Large intestine (tissue), 12 donors: ENCODE measurements at places on chromosomes 11 and 22. TPM values are rescaled to one million over a fixed set of nuclear protein-coding genes. Genes with fewer than 3 reads are reported as not detected.

DNA sequence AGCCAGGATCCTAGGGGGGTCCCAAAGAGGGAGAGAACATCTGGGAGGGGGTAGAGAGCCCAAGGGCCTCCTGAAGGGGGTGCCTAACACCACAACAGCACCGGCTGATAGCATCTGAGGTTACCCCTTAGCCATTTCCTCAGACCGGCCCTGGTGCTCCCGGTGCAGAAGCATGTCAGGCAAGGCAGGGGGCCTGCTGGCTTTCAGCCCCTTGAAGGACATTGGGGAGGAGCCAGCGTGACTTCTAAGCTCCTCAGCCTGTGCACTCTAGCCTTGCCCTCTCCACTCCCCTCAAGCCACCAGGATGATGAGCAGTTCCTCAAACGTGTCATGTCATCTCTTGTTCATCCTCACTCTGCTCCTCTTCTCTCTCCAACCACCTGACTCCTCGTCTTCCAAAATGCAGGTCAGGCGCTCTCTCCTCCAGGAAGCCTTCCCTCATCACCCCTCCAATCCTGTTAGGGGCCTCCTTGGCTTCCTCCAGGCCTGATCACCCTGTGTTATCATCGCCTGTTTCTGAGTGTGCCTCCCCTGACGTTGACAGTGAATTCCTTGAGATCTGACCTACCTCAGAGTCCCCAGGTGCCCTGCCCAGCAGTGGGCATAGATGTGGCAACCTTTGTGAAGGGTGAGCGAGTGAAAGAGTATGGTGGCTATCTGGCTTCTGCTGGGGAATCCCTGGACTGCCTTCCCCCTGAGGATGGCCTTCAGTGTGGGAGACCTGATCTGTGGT is 6.1 kb downstream of the P2RY2 start:
- DNase-seq, result no peak

DNA sequence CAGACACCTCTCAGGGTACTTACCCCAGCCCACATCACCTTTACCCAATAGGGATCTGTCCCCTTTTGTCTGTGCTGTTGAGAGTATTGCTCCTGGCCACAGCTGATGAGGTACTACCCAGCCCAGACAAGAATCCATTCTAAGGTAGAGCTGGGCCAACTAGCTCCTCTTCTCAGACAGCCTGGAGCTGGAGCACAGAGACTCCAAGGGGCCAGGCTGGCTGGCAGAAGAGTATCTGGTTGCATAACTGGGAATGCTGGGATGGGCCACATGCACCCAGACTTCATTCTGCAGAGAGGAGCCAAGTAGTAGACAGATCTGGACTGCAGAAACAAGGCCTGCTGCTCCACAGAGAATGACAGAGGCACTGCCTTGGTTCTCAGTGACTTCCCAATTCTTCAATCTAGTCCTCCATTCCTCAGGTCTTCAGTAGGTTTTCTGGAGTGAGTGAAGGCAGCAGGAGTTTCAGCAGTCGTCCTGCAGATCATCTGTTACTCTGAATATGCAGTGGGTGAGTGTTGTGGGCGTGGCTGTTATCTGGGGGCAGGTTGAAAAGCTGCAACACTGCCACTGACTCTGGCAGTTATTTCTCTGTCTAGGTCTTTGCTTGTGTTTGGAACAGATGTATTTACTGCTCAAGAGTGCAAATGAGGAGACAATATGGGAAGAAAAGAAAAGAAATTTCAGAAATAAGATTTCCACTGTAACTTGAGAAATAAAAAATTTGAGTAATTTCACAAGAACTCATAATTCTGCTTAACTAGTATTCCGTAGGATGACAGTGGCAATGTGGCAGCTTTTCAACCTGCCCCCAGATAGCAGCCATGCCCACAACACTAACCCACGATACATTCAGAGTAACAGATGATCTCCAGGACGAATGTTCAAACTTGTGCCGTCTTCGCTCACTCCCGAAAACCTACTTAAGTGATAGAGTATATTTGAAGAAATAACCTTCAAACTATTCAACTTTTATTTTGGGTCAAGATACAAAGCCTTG is 34.9 kb downstream of the MAPK1 start:
- DNase-seq, result no peak

DNA sequence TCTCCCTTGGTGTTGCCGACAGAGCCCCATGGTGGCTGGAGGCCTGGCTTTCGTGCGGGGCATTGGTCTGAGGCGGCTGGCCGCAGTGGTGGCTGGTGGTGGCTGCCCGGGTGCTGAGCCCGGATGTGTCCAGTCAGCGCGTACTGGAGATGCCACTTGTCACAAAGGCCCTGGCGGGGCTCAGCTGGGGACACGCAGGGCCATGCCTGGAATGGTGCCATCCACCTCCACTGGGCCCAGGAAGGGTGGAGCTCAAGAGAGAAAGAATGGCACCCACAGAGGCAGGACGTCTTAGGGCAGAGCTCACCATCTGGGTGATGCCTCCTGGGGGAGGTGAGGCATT is 92.5 kb downstream of the CEP164 start:
- no peak for DNase-seq

DNA sequence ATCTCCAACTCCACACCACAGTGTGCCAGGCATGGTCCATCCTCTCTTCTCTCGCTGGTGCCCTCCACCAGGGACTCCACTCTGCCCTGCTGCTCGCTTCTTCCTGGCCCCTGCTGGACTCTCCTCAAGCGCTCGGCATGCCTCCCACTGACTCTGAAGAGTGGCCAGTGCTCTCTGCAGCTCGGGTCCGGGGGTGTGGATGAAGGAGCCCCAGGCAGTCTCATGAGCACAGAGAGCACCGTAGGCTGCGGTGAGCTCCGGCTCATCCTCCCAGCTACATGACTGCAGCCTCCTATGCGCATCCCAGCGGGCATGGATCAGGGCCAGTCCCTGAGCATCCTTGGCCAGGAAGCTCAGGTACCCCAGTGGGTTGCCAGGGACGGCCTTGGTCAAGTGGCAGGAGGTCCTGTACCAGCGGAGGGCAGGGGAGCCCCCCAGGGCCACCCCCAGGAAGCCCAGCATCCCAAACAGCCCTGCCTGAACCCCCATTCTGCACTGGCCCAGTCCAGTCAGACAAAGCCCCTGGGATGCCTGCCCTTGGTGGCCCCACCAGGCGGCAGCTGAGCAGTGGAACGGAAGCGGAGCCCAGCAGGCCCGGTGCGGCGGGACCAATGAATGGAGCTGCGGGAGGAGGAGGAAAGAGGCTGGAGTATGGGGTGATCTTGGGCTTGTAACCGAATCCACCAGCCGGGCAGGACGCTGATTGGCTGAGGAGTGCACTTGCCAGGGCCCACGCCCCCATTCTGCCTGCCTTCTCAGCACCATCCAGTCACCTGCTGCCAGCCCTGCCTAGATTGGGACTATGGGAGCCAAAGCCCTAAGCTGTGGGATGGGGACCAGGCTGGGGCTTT is at the start of gene PLA2G3:
PLA2G3 (minus strand) TSS at position 643 of the 851 bp plus-strand sequence; CDS start at position 489, 154 bp downstream.
- DNase-seq, result no peak

DNA sequence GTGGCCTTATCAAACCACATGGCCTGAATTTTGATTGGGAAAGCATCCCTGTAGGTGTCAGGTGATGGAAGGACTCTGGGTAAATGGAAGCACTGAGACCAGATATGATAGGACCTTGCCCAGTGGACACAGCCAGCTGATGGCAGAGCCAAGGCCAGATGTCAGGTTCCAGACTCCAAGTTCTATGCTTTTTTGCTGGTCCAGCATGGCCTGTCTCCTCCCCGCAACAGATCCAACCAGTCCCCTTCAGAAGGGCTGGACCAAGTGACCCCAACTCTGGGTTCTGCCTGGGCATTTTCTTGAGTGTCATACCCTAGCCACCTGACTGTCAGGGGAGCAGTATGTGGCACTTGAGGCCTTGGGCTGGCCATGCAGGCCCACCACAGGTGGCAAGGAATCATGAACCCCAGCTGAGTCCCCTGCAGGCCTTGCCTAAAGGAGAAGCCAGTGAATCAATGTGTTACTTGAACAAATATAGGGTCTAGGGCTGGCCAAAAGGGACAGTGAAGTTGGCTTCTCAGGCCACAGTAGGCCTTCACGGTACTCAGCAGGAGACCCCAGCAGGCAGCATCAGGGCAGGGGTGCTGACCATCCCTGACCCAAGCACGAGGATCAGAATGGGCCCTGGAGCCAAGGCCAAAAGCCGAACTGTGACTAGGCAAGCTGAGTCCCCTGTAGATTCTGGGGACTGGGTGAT is 27.1 kb downstream of the KCNQ1OT1 start:
- no peak for DNase-seq

- DNase-seq, result no peak
These were observed 5.1 kb downstream of the SUSD2 start for GRCh38 chr22:24186352-24186740.

DNA sequence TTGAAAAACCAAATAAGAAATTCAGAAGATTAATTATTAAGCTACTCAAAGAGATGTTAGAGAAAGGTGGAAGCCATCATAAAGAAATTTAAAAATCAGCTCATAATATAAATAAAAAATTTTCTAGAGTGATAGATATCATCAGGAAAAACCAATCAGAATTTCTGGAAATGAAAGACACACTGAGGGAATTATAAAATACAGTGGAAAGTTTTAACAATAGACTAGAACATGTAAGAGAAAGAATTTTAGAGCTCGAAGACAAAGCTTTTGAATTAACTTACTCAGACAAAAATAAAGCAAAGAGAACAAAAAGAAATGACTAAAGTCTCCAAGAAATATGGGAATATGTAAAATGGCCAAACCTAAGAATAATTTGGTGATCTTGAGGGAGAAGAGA is 1926.9 kb upstream of the RAG2 start:
- no peak for DNase-seq

DNA sequence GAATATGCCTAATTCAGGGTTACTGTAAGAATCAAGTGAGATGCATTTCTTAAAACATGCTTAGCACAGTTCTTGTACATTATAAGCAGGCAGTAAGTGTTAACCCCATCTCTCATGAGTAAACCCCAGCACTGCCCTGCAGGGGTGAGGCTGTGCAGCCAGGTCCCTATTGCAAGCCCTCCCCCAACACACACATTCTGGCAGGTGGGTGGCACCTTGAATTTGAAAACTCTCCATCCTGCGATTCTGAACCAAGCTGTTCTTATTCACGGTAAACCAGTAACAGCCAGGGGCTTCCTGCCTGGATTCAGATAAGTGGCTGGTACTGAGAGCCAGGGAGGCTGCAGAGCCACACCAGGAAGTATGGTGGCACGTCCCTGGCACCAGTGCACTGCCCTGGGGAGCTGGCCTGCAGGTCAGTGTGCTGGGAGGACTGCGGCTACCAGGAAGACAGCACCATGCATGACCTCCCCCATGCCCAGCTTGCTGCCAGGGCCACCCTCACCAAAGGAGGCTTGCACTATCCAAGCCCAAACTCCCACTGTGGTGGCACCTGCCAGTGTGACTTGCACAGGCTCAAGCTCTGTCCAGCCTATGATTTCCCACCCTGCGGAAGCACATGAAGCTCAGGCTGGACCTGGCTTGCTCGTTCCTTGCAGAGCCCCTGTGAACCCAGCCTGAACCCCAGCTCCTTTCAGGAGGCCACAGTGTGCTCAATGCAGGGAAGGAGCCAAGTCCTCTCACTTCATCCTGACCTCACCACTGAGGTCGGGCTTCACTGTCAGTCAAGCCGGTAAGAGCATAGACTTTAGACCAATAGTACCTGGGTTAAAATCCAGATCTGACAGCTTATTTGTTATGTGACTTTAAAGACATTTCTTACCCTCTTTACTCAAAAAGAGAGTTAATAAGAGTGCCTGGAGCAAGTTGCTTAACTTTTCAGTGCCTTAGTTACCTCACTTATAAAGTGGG is 88.1 kb downstream of the MICAL2 start:
- peak; percentile 54 for DNase-seq

DNA sequence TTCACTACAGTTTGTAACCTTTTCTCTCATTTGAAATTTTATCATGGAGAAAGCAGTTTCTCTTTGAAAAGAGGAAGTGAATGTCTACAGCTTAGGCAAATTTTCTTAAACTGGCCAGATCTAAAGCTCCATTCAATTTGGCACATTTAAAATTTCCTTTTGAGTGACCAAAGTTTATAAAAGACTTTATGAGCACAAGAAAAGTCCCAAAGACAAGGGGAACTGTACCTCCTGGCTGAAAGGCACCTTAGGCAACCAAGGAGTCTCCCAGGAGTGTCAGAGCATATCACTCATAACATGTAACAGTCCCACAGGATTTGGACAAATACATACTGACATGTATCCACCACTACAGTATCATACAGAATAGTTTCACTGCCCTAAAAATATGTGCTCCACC is 41.3 kb downstream of the NARS2 start:
- no peak for DNase-seq

GRCh38 chr11:13338019-13338426 is 60.4 kb downstream of the BMAL1 start:
- DNase-seq, result no peak

GRCh38 chr11:1906611-1907423 is 12.7 kb upstream of the TNNT3 start:
- no peak for DNase-seq

GRCh38 chr22:29030618-29031226 is 30.9 kb downstream of the C22orf31 start:
- peak; percentile 71 for DNase-seq

DNA sequence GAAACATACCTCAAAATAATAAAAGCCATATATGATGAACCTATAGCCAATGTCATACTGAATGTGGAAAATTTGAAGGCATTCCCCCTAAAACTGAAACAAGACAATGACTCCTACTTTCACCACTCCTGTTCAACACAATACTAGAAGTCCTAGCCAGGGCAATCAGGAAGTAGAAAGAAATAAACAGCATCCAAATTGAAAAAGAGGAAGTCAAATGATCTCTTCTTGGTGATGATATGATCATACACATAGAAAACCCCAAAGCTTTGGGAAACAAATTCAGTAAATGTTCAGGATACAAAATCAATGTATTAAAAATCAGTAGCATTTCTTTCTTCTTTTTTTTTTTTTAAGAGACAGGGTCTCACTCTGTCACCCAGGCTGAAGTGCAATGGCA is 109.9 kb downstream of the DLG2 start:
- DNase-seq, result no peak

GRCh38 chr22:48659404-48659996 is 1168.2 kb downstream of the BRD1 start:
- no peak for DNase-seq

GRCh38 chr11:46649180-46649738 is 31.9 kb downstream of the ATG13 start:
- peak; percentile 35 for DNase-seq

DNA sequence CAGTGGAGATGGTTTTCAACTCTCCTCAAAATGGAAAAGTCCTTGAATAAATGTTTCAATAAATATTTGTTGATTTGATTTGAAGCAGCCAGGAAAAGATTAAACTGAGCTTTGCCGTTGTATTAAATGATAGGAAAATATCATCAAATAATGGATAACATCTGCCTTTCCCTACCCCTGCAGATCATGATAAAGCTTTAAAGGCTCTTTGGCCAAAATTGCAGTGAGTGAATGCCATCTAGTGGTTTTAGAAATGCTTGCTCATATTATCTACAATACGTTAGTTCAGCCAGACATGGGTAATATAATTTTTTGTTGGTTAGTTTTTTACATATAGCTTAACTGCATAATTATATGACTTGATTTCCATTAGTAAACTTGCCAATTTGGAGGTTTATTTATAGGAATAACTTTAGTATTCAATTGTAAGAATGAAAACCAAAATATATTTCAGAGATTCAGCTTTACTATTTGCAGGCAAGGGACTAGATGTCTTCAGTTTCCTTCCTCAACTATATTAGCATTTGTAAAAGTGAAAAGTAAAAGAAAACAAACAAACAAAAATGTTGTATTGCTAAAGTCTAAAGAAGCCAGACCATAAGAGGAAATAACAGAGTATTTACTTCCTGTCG is 159.2 kb downstream of the MSANTD4 start:
- DNase-seq, result peak; percentile 47

GPR83 gene
- polyA plus RNA-seq, result 1.2 TPM

TRIM49 gene
- not detected for polyA plus RNA-seq

SHANK3 gene
- 16.7 TPM for polyA plus RNA-seq

GRAMD1B gene
- 51.5 TPM for polyA plus RNA-seq

OR2AG1 gene
- 0.07 TPM for polyA plus RNA-seq

NELL1 gene
- 5.1 TPM for polyA plus RNA-seq

GGTLC3 gene
- 0.34 TPM for polyA plus RNA-seq

FGF3 gene
- not detected for polyA plus RNA-seq

MUC5AC gene
- polyA plus RNA-seq, result 0.37 TPM
